ENCODE measurements at places on chromosomes 11 and 22.

- no peak for DNase-seq
Observed at GRCh38 chr11:30089921-30090320, 73.1 kb upstream of the KCNA4 start.

DNA sequence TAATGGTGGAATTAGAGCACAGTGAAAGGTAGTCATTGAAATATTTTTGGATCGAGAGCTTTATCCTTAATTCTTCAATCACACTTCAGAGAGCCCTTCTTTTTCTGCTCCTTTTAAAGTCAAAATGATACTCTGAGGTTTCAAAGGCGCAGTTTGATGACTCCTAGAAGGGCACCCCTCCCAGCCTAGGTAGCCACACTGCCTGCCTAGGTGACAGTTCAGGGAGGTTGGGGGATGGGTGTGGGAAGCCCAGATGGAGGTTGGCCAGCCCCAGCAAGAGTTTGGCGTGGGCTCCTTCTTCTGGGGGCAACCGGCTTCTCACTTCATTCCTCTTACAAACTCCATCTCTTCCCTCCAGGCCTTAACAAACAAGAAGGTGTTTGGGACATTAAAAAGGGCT, 28.6 kb upstream of the PHF21A start:
- no peak for DNase-seq

DNA sequence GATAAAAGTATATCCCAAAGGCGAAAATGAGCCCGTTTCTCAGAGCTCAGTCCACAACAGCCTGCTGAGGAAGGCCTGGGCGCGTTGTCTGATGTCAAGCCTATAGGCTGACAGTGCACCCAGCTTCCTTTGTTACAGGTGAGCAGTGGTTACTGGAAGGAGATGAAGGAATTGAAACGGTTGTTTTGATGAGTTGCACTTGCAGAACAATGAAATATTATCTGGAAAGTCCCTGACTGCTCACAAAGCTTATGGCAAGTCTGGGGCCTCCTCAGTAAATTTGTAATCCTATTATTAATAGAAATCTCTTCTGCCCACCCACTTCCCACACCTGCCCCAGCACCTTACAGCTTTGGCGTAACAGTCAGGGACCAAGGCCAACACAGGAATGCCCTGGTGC, 77.8 kb downstream of the C11orf91 start:
- no peak for DNase-seq

- no peak for DNase-seq
Observed at GRCh38 chr11:409008-409599, 5.7 kb downstream of the SIGIRR start.

- no peak for DNase-seq
Observed at GRCh38 chr22:48664586-48664985, 1163.1 kb downstream of the BRD1 start.

DNA sequence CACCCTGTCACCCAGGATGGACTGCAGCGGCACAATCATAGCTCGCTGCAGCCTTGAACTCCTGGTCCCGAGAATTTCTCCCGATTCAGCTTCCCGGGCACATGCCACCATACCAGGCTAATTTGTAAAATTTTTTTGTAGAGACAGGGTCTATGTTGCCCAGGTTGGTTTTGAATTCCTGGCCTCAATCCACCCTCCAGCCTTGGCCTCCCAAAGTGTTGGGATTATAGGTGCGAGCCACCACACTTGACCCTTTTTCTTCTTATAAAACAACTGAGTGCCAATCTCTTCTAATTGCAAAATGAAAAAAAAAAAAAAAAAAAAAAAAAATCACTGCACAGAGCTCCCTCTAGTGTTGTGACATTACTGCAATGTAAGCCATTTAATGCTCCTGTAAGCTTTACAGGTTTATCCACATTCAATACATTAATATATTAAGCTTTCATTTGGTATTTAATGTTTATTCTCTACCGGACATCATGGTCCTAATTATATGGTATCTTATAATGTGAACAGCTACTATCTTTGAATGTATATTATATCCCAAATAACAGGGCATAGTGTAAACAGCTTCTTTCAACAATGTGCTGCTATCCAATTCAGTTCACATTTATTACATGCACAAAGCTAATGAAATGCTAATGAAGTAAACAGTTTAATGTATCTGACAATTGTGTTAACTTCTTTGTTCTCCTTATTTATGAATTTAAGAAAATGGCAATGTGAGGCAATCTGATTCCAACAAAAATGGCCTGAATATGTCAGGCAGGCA, 44.6 kb downstream of the COPB1 start:
- no peak for DNase-seq

- DNase-seq: no peak
Observed at GRCh38 chr22:26065847-26066246, 103.4 kb upstream of the SEZ6L start.

DNA sequence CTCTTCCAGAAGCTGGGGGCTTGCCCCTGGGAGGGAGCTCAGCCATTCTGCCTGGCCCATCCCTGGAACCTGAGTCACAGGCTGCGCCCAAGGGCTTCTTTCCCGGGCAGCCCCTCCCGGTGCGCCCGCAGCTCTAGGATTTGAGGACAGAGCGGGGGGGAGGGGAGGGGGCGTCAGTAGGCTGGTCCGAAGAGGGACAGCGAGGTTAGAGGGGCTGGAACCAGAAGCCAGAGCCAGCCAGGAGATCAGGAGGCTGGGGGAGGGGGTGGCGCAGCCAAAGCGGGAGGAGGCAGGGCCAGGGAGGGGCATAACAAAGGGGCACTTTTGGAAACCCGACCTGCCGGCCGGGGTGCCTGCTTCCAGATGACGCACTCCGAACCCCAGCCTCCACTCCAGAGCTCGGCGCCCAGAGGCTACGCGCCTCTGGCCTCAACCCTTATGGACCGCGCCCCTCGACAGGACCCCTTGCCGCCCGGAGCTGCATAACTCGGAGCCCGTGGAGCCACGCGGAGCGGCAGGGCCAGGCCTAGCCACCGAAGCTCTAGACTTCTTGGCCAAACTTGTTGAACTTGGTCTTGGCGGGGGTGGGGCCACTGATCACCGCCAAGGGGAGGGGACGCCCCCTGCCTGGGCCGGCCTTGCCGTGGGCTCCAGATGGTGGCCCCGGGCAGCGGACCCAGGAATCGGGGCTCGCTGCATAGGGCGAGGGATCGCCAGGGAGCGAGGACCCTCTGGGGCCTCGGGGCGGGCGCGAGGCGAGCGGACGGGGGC, 744 bp downstream of the PACSIN3 start:
- no peak for DNase-seq

GRCh38 chr11:66251809-66252208, 16.6 kb upstream of the RAB1B start:
- no peak for DNase-seq

GRCh38 chr11:86548271-86548917, 124.0 kb downstream of the ME3 start:
- DNase-seq: no peak

DNA sequence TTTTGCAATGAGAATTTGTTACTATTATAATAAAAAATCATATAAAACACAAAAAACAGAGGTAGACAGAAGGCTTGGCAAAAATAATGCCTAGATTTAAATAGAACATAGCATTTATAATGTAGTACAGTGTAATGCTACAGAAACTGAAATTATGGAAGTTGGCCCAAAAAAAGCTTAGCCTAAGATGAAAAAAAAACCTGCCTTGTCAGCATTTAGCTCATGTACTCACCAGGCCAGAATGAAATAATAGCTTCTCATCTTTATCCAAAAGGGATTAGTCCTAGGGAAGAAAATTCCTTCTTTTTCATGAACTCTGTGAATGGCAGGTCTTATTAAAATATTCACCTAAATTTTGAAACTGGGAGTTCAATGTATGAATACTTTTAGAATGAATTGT, 951.1 kb downstream of the LRRC4C start:
- DNase-seq: no peak

DNA sequence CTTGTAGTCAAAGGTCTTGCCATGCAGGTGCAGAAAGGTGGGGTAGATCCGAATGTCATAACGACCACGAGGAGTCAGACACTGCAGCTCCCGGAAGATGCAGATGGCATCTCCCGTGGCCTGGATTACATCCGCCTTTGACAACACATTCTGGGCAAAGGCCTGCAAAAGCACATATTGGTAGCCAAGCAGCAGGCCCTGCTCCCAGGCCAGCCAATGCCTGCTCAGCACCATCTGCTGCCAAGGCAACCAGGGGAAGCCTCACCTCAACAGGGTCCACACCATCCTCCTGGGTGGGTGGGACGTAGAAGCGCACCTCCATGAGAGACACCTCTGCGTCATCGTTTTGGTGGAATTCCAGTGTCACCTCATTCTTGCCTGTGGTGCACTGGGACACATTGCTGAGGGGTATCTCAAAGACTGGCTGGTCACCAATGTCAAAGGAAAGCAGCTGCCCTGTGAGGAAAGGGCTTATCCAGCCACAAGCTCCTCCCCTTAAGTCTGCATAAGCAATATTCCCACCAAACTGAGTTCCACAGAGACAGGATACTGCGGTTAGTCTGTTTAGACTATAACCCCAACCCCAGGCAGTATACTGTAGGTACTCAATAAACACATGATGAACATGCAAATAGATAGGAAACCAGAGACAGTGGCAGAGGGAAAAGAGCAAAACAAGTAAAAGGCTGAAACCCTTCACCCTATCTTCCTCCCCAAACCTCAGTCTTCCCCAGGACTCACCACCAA, 2.8 kb downstream of the SSRP1 start:
- no peak for DNase-seq

DNA sequence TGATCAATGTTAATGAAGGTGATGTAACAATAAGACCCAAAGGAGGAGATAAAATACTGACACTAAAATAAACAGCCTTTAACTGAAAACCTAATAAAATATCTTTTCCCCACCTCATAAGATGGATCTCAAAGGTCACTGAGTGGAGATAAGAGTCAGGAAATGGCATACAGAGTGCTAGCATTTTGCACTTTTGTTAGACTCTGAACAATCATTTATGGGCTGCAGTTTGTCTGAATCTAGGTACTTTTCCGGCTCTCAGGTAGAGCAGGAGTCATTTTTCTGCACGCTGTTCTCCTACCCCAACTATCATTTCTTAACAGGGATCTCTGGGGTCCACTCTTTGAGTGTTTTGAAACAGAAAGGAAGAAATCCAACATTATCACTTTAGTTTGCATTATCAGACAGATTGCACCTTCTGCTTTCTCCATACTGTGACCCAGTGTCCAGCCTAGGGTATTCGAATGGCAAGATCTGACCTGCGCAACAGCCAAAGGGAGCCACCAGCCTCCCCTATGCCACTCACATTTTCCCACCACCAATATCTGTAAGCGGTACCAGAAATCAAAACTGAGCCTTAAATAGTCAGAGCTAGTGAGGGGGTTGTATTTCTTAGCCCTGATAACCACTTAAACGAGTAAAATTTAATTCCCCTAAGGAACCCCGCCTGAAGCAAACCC, 863 bp downstream of the SIAE start:
- DNase-seq: no peak

GRCh38 chr22:21455334-21456089, 11.7 kb upstream of the TMEM191C start:
- DNase-seq: no peak

GRCh38 chr22:39999144-39999757, 4.5 kb downstream of the FAM83F start:
- DNase-seq: no peak

DNA sequence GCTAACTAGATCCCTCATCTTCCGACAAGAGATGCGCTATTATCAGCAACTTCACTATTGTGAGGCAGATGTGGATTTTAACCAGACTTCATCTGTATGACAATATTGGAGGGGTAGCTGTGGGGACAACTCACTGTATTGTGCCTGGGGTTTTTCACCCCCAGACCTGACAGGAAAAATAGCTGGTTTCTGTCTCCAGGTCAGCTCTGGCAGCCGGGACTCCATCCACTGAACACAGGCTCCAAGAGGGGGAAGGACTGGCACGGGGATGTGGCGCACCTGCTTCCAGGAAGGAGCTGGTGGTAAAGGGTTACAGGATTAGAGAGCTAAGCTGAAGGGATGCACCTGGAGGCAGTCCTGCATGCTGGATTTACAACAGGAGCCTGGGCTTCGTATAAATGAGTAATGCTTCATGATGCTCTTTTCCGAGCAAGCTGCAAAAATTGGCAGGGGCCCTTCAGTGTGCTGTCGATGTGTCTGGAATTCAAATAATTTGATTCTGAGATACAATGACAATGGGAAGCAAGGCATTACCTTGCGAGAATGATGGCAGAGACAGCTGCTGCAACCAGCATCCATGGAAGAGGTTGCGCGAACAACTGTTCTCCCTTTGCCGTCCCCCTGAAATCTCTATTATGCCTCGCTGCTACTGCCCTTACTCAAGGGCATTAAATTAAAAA, 49.5 kb downstream of the LMO2 start:
- DNase-seq: no peak

- no peak for DNase-seq
Observed at GRCh38 chr11:57885298-57886050, 123.9 kb downstream of the CTNND1 start.

DNA sequence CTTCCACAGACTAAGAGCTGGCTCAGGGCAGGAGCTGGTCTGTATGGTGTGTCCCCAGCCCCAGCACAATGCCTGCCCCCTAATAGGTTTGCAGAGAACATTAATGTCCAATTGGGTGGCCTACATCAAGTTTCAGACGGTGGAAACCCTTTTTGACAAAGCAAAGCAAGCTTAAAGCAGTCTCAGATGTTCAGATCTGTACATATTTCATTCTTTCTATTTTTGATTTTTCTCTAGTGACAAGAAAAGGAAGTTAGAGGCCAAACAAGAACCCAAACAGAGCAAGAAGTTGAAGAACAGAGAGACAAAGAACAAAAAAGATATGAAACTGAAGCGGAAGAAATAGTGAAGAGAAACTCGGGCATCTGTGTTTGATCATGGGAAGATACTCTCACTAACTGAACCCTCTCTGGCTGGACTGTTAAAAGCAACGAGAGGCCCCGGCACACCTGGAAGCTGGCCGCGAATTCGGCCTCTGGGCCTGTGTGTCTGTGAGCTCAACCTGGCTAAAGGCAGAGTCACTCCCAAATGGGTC, 40.5 kb downstream of the NAT10 start:
- DNase-seq: no peak

DNA sequence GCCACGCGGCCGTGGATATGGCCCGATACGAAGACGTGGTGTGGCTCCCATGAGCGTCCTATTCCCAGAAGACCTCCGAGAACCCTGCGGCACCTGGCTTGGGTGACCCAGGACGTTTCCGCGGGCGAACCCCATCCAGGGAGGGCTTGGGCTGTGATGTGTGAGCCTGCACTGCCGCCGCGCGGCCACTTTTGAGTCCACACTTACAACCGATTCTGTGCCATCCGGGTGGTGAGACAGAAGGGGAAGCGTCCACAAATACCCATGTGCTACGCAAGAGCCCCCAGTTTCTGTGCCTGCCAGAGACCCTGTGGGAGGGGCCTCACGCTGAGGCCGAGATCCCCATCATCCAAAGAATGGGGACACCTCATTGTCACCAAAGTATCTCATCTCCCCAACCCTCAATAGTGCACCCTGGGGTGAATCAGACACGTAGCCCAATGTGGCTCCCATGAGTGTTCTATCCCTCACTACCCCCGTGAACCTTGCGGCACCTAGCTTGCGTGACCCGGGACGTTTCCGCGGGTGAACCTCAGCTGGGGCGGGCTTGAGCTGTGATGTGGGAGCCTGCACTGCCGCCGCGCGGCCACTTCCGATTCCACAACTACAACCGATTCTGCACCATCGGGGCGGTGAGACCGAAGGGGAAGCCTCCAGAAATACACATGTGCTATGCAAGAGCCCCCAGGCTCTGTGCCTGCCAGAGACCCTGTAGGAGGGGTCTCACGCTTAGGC, 4.6 kb upstream of the H19 start:
- no peak for DNase-seq

GRCh38 chr11:93474123-93474522, 69.1 kb downstream of the SMCO4 start:
- DNase-seq: no peak

Data from stimulated activated CD4-positive, alpha-beta T cell treated with anti-CD3 and anti-CD28 coated beads, Interleukin-1b, Interleukin-23, amount 100 ng/mL, for 1 hour (primary cell).